ENCODE measurements at places on chromosomes 4 and X. TPM values are rescaled to one million over a fixed set of nuclear protein-coding genes. Genes with fewer than 3 reads are reported as not detected.

Gene MAGEA2B
- total RNA-seq, result not detected

Gene F9
- total RNA-seq, result not detected

Gene ARHGAP36
- total RNA-seq, result not detected

Gene CDX4
- total RNA-seq, result not detected

- H3K27me3 ChIP-seq, result no peaks in the 10 kb centered on the region
- no peak overlapping the region for H3K4me3 ChIP-seq
- no peaks in the 10 kb centered on the region for H3K36me3 ChIP-seq
- DNase-seq, result no peak
- no peak overlapping the region for H3K27ac ChIP-seq
- no peaks in the 10 kb centered on the region for H3K4me1 ChIP-seq
Observed at GRCh38 chr4:110454441-110454840, 21.5 kb upstream of the ENPEP start.

- no peaks in the 10 kb centered on the region for H3K4me1 ChIP-seq
- DNase-seq, result no peak
- H3K4me3 ChIP-seq, result no peak overlapping the region
- H3K36me3 ChIP-seq, result no peaks in the 10 kb centered on the region
- H3K27me3 ChIP-seq, result no peaks in the 10 kb centered on the region
Observed at GRCh38 chrX:54087661-54088060, 43.4 kb upstream of the PHF8 start.

GRCh38 chrX:109954955-109955354 is 48.0 kb upstream of the TMEM164 start:
- H3K4me1 ChIP-seq, result no peaks in the 10 kb centered on the region
- no peak for DNase-seq
- H3K27ac ChIP-seq, result no peak overlapping the region
- no peaks in the 10 kb centered on the region for H3K27me3 ChIP-seq
- H3K36me3 ChIP-seq, result no peaks in the 10 kb centered on the region
- no peak overlapping the region for H3K4me3 ChIP-seq

GRCh38 chr4:35541888-35542213 is 702.5 kb downstream of the ARAP2 start:
- no peaks in the 10 kb centered on the region for H3K36me3 ChIP-seq
- H3K27me3 ChIP-seq, result no peaks in the 10 kb centered on the region
- DNase-seq, result no peak
- no peaks in the 10 kb centered on the region for H3K4me1 ChIP-seq
- no peak overlapping the region for H3K4me3 ChIP-seq

Data from esophagus squamous epithelium (tissue), 5 donors.